Stimulated activated CD8-positive, alpha-beta memory T cell treated with anti-CD3 and anti-CD28 coated beads, Interleukin-4, amount 100 ng/mL, for 4 hours (primary cell): ENCODE measurements at places on chromosomes 5 and 9.

- DNase-seq = no peak
Observed at GRCh38 chr5:139243425-139243970, 45.3 kb upstream of the SIL1 start.

GRCh38 chr9:22654833-22655232, 208.2 kb downstream of the DMRTA1 start:
- no peak for DNase-seq

- no peak for DNase-seq
Observed at GRCh38 chr9:116953271-116953670, 266.2 kb downstream of the TRIM32 start.

GRCh38 chr5:132459031-132459982, 31.3 kb downstream of the IRF1 start:
- DNase-seq = no peak

DNA sequence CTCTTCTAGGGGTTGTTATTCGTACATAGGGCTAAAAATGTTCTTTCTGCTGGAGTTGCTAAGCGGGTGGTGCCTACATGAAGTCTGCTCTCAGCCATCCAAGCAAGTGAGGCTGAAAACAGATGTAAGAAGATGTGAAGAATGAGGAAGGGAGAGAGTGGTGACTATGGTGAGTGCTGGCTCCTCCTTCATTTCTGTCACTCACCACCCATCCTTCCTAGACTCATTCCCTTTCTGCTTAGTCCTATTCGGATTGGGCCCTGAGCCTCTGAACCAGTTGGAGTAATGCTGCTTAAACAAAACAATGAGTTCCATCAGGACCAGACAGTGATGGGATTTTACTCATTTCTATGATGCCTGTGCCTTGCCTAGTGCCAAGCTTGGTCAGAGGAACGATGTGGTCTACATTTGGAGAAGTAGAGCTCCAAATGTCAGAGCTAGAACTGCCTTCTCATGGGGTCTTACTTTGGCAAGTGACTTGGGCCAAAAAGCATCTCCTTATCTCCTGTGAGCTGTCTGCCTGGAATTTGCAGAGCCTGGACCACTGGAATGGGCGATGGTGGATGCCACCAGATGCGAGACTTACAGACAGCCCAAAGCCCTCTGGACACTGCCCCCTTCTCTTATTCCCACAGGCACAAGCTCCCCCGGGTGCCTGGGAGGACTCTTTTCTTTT, 192.9 kb downstream of the FBXL7 start:
- DNase-seq = no peak
